GM23248 (cell line): ENCODE measurements at places on chromosomes 12 and 14.

DNA sequence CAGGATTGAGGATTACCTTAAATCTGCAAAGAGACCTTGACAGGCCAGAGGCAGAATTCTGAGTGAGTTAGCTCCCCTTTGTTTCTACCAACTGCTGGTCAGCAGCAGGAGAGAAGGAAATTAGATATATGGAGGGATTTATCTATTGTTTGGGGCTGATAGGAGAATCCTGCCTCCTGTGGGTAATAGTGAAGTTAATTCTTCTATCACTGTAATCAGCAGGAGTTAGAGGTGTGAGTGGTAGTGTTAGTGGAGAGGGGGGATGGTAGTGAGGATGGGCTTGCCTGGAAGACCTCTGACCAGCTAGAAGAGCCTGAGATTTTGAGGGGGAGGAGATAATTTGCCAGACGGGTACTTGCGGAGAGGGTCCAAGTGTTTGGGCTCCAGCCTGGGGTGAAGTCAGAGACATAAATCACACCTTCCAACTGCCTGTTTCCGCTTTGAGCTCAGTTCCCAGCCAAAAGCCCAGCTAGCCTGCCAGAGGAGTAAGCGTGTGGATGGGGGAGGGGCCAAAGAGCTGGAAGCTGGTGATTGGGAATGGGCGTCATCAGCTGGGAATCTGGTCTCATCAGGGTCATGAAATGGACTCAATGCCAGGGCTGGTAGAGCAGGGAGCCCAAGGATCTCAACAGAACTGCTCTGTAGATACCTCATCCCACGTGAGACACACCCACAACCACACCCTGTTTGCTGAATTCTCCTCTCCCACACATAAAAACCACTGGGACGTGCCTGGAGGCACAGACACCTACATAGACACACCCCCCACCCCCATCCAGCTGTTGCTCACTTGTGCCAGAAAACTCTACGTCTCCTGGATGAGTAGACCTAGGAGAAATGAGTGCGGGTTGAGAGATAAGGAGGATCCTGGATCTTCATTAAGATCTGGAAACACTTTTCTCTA lies 13.1 kb upstream of the ITGA5 start:
- DNase-seq = peak; percentile 96

DNA sequence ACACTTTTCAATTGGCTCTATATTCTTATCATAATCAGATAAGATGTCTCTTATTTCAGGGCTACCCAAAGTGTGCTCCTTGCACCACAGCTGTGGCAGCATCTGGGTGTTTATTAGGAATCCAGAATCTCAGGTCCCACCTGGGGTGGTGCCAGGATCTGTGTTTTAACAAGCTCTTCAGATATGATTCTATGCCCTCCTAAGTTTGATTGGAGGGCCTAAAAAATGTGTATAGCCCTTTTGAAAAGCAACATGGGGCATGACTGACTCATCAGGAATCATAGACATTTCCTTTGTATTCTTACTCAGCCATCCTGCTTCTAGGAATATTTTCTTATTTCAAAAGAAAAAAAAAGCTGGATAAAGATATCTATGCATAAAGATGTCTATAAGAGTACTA lies 103.1 kb downstream of the HELB start:
- DNase-seq = peak; percentile 60

DNA sequence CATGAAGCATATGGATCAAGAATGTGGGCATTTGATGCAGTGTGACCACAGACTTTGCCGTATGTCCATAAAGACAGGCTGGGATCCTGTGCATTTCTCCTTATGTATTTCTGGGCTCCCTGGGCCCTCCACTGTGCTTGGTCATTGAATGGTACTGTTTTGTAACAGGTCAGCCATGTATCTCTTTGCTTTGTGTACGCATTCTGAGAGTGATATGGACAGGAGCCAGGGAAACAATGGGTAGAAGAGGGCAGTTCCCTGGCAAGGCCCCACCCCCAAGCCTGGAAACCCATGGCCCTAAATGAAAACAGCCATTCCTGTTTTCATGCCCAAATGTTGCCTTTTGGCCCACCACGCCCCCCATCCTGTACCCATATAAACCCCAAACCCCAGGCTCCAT lies 15.2 kb upstream of the FBXO34 start:
- no peak for DNase-seq

GRCh38 chr12:46407361-46407760 lies 34.8 kb upstream of the SLC38A2 start:
- DNase-seq = peak; percentile 28

DNA sequence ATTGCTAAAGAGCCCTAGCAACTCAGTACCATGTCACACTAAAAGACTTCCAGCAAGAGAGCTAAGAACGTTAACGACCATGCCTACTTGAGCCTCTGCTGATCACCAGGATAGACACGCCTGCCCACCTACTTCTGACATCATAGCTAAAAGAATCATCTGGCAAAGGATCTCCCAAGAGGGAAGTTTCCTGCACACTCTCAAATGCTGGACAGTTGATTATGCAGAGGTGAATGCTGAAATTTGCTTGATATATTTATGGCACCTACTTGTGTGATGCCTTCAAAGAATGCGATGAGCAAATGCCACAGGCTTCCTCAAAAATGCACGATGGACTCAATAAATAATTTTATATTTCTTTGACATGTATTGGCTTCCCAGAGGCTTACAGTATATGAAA lies 113.6 kb downstream of the GALC start:
- DNase-seq = no peak

- no peak for DNase-seq
Observed at GRCh38 chr14:101193106-101193844, 289.8 kb upstream of the RTL1 start.

- peak; percentile 17 for DNase-seq
Observed at GRCh38 chr12:102302553-102302952, 104.9 kb upstream of the PMCH start.
